Amniotic epithelial cell (primary cell): ENCODE measurements at places on chromosomes 3 and 15.

- DNase-seq = peak; percentile 56
Measured at GRCh38 chr15:71136793-71137518, 21.7 kb downstream of the THSD4 start.

- peak; percentile 19 for DNase-seq
Measured at GRCh38 chr3:100402256-100402655, 917 bp downstream of the LNP1 start.

DNA sequence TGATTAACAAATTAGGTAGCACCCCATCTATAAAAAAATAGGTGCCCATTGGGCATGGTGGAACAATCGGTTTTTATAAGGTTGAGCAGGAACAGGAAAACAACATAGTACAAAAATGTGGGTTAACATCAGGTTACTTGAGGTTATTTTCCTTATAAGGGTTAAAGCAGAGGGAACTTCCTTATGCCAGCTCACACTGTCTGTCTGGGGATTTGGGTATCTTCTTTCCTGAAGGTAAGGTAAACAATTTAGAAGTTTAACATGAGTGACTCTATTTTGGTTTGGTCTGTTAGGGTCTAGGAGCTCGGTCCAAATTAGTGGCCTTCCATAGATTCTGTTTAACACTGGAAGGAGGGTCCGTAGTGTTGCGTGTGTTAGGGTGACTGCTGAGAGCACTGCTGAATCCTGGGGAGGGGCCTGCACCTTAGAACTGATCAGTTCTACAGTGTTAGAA lies 14.7 kb downstream of the CHD2 start:
- peak; percentile 46 for DNase-seq

DNA sequence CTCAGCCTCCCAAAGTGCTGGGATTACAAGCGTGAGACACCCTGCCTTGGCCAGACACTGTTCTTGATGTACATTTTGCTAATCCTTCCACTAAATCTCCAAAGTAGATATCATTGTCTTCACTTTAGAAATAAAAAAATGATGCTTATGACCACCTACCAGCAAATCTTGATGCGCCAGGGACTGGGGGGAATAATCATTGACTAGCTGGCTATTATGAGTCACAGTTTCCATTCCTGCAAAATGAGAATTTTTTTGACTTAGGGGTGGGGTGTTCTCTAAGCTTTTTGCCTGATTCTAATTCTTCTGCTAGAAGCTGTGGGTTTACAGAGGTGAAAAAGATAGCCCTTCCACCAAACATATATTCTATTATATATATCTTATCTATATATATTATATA lies 17.1 kb upstream of the RFC4 start:
- no peak for DNase-seq

GRCh38 chr15:69812861-69813261 lies 284.9 kb downstream of the TLE3 start:
- no peak for DNase-seq

DNA sequence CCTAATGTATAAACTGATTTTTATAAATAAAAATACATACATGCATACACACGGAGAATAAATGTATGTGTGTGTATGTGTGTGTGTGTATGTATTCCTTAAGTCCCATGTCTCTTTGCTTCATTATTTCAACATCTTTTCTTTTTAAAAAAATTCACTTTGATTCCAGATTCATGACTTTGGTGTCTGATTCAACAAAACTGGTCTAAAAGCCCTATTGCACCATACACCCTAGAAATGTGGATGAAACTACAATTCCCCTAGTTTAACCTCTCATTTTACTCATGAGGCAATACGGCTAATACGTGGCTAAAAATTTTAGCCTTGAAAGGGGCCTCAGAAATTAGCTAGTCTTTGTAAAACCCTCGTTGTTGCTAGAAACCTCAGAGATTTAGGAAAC lies 228.1 kb downstream of the ADAMTS9 start:
- peak; percentile 84 for DNase-seq

DNA sequence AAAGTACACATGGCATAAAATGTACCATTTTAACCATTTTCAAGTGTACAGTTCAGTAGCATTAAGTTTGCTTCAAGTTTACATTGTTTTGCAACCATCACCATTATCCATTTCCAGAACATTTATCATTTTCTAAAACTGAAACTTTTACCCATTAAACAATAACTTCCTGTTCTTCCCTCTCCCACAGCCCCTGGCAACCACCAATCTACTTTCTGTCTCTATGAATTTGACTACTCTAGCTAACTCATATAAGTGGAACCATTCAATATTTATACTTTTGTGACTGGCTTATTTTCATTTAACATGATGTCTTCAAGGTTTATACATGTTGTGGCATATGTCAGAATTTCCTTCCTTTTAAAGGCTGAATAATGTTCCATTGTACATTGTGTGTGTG lies 19.9 kb downstream of the TMEM62 start:
- no peak for DNase-seq

- DNase-seq = no peak
Measured at GRCh38 chr3:4708230-4708629, 215.1 kb downstream of the ITPR1 start.
